ENCODE measurements at places on chromosomes 3 and 15.
A peak's percentile ranks its signal among the peaks of the same experiment; 100 is the strongest.

GRCh38 chr3:50275996-50276761 lies 2.7 kb upstream of the LSMEM2 start:
- peak; percentile 25 for DNase-seq

DNA sequence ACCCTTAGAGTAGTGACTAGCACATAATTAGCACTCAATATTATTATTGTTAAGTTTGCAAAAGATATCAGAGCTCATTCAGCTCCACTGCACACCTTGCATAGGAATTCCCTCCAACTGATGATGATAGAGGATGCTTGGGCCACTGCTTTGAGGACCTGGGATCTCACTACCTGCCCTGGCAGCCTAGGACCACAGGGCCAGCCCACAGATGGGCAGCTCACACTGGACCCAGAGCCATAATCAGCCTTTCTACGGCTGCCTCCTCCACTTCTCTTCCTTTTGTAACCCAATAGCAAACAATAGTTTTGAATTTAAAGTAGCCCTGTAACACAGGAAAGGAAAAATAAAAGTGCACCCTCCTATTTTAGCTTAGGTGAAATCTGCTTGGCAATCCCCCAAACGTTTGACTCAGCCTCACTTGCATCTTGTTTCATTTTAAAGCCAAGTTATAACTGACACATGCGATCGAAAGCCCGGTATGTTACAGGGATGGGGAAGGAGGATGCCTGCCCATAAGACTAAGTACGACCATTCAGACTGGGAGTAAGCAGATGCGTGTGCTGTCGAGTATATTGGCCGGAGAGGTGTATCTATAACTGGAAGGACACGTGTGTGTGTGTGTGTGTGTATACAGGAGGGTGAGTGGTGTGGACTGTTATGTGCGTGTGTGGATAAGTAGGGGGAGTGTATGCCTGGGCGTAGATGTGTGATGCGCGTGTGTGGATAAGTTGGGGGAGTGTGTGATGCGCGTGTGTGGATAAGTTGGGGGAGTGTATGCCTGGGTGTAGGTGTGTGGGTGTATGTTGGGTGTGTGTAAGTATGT lies 65.9 kb downstream of the CPN2 start:
- DNase-seq = no peak

DNA sequence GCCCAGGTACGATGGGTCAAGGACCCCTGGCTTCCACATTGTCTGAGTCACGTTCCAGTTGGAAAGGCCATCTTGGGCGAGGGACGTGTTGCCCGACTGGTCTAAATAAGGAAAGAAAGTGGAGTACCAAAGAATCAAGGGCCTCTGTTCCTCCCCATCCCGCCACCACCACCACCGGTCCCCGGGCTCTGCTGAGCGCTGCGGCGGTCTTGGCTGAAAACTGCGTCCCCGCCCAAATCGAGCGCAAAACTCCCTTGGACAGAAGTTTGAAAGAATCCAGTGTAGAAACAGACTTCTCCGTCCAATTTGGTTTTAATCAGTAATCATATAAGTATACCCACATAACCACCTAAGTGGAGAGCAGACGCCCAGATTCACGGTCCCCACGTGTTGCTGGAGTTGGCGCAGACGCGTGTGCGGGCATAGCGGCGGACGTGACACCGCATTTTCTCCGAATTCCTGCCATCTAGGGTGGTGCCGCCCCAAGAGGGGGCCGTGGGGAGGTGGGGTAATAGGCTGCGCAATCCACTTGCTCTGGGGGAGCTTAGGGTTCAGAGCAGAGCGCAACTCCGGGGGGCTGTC lies 243.8 kb upstream of the TOPAZ1 start:
- no peak for DNase-seq

DNA sequence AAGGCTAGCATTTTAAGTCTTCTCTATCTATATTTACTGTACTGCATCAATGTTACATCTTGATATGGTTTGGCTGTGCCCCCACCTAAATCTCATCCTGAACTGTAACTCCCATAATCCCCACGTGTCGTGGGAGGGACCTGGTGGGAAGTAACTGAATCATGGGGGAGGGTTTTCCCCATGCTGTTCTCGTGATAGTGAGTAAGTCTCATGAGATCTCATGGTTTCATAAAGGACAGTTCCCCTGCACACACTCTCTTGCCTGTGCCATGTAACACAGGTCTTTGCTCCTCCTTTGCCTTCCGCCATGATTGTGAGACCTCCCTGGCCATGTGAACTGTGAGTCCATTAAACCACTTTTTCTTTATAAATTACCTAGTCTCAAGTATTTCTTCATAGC lies 161.5 kb downstream of the TBC1D5 start:
- DNase-seq = no peak

GRCh38 chr3:5134499-5134898 lies 12.4 kb downstream of the ARL8B start:
- DNase-seq = no peak

DNA sequence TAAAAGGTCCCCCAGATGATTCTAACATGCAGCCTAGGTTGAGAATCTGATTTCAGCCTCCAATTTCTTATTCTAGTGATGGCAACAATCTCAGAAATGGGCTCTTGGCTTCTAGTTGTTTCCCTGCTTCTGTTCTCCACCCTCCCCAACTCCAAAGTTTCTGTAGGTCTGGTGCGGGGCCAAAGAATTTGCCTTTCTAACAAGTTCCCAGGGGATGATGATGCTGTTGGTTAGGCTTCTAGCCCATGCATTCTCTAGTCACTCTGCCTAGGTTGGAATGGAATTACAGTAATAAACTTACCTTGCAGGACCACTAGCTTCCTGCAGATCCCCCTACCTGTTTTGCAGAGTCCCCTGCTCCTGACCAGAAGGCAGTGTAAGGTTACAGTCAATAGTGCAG lies 103.2 kb upstream of the PPP2R3A start:
- DNase-seq = no peak

- no peak for DNase-seq
Observed at GRCh38 chr3:115239717-115240116, 92.6 kb upstream of the ZBTB20 start.

- DNase-seq = no peak
Observed at GRCh38 chr3:11690863-11691766, 47.4 kb upstream of the VGLL4 start.

DNA sequence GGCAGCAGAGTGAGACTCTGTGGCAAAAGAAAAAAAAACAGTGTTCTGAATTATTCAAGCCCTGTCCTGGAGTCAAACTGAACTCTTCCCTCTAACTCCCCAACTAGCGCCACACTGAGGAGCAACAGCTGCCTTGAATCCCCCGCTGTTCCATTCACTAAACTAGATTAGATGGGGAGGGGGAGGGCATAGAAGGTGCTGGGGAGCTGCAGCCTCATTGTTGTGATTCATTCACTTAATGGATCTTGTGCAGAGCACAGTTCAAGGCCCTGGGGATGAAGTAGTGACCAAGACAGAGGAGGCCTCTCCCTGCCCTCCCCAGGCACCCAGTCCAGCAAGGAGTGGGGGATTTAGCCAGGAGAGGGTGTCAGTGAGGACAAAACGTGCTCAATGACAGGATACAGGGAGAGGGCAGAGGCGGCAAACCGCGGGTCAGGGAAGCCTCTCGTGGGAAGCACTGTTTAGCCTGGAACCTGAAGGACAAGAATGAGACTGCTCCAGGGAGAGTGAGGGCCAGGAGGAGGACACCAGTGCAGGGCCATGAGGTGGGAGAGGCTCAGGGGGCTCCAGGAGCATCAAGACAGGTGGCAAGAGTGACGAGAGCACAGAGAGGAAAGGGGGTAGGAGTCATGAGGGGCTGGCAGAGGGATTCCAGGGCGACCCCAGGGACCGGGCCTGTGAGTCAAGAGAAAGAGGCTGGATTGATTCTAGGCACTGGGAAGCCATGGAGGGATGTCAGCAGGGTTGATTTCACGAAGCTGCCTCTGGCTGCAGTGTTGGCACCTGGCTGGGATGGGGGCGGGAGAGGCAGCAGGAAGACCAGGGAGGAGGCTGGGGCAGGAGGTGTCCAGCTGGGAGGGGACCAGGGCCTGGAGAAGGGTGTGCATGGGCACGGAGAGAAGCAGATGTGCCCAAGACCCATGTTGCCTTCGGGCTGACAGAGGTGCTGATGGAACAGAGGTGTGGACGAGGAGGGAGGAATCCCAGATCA lies 31.4 kb downstream of the ALS2CL start:
- DNase-seq = no peak

DNA sequence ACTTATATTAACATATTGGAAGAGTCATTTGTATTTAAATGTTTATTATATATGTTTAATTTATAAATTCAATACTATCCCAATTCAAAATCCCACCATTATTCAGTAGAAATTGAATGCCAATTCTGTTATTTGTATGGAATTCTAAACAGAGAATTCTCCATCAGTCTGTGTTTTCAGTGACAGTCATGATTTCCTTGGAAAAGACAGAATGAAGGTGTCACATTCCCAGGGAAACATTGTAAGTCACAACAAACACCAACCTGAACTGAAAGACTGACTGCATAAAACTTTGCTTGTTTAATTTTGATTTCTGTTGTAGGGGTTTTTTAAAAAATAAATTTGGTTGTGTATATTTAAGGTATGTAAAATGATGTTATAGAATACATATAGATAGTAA lies 769.8 kb upstream of the BCHE start:
- DNase-seq = no peak

- no peak for DNase-seq
Observed at GRCh38 chr15:25245801-25246622, 192.8 kb downstream of the UBE3A start.

- DNase-seq = no peak
Observed at GRCh38 chr3:65342084-65342683, 654.4 kb upstream of the ADAMTS9 start.

- DNase-seq = no peak
Observed at GRCh38 chr15:49538520-49538919, 82.1 kb downstream of the FAM227B start.

- no peak for DNase-seq
Observed at GRCh38 chr3:151275091-151275490, 3.3 kb downstream of the P2RY14 start.

DNA sequence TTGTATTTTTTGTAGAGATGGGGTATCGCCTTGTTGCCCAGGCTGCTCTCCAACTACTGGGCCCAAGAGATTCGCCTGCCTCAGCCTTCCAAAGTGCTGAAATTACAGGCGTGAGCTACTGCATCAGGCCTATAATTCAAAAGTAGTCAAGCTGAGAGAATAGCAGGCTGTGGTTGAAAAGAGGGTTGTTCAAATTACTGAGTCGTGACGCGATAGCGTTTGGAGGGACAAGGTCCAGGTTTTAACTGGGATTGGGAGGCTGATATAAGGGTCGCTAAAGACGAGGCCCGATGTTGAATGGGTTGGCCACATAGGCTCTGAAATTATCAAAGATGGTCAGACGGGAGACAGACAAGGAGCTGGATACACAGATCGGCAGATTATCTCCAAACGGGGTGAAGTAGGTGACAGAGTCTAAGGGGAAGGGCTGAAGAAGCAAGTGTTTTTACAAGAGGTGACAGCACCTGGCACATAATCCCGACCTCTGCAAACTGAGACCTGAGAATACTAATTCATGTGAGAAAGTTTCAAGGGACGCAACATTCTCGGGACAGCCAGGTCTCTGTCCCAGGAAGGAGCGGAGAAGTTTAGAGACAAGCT lies 759 bp upstream of the ARID3B start:
- DNase-seq = no peak

- DNase-seq = no peak
Observed at GRCh38 chr3:35422836-35423601, 216.3 kb upstream of the ARPP21 start.

GRCh38 chr15:83892498-83892897 lies 238.6 kb downstream of the ADAMTSL3 start:
- no peak for DNase-seq

DNA sequence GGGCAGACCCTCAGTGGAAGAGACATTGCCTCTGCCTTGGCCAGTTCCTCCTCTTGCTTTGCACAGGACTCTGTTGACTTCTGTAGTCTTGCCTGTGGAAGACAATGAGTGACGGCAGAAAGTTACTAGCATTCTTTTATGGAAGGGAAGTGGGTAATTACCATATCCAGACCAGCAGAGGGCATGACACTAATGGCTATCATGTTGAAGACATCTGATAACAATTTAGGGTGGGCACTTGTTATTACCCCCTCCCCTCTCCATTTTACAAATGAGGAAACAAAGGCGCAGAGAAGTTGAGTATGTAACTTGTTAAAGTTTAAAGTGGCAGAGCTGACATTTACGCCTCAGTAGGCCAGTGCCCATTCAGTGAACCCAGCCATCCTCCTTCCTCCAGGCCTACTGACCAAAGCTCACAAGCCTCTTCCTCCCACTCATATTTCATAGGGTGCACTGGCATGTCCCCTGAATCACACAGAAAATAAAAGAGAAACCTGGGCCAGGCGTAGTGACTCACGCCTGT lies 48.2 kb upstream of the FMN1 start:
- DNase-seq = no peak

DNA sequence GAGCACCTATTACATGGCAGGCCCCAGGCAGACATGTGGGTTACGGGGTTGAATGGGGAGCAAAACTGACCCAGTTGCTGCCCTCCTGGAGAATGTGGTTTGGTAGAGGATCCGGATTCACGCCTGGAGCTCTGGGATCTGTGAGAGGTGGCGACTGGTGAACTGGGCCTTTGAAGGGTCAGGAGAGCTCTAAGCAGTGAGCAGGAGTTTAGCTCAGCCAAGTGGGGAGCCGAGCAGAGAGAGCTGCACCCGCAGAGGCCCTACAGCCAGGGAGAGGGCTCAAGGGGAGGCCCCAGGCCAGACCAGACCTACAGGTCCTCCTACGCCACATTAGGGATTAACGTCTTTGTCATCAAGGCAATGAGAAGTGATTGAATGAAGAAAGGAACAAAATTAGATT lies 179.8 kb upstream of the TLE3 start:
- no peak for DNase-seq

DNA sequence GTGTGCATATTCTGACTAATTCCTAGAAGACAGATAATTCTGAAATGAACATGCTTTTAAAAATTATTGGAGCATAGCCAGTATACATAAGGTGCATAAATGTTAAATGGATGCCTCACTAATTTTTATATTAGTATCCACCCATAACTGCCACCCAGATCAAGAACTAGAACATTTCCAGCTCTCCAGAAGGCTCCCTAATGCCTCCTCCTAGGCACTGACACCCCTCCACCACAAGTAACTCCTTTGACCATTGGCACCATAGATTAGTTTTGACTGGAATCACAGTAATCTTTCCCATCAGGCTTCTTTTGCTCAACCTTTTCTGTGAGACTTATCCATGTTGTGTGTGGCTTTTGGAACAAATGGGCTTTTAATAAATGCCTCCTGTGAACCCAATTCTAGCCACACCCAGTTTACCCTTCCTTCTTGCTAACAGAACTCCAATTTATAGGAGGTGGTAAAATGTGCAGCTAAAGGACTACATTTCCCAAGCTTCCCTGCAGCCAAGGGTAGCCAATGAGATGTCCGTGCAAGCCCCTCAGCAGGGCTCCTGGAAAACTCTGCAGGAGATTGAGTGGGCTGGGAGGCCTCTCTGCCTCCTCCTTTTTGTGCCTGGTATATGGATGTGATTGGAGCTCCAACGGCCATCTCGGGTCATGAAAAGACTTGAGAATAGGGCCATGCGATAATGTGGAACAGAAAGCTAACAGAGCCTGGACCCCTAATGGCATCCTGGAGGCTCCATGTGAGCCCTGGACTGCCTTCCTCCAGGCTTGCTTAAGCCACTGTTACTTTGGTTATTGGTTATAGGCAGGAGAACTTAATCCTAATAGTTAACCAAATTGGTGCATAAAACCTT lies 322.6 kb upstream of the TLE3 start:
- DNase-seq = no peak

- no peak for DNase-seq
Observed at GRCh38 chr15:60945196-60945595, 283.9 kb downstream of the RORA start.
